Breast epithelium (tissue), 4 donors: ENCODE measurements at places on chromosomes 7 and 10.
A peak's percentile ranks its signal among the peaks of the same experiment; 100 is the strongest.

DNA sequence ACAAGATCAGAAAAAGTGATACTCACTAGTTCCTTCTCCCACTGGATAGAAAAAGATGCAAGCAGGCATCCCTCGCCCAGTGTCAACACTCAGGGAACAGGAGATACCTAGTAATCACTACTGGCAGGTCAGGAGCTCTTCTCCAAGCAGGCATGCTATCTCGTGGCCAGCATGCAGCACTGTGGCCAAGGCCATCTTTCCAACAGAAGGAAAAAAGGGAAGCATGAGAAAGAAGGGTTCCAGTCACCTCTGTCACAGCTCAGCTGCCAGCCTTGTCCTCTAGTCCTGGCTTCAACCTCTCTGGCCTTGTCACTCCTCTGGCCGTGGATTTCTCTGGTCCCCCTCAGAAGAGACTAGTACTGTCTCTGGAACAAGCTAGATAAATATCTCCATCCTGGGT lies 45.3 kb downstream of the DLG5 start:
- peaks cover 3% of the 10 kb centered on the region for H3K4me1 ChIP-seq
- no peak for DNase-seq
- H3K4me3 ChIP-seq = no peak overlapping the region
- H3K27ac ChIP-seq = peak overlapping the region; percentile 63
- no peaks in the 10 kb centered on the region for H3K27me3 ChIP-seq
- H3K36me3 ChIP-seq = no peaks in the 10 kb centered on the region

DNA sequence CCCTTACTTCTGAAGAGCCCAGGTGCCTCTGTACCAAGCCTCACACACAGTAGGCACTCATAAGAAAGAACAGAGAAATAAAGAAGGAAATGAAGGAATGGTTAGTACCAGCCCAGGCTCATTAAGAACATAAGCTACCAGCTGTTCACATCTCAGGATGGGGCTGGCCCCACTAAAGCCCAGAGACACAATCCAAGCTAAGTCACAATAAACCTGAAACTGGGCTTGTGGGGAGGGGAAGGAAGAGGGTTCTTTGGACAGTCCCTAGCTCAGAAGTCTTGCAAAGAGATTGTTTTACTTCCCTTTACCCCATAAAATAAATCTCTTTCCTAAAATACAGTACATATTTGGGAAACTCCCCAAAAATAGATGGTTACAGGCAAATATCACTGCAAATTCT lies 24.3 kb downstream of the FBXW4 start:
- no peak overlapping the region for H3K27ac ChIP-seq
- no peak for DNase-seq
- no peak overlapping the region for H3K4me3 ChIP-seq
- no peaks in the 10 kb centered on the region for H3K36me3 ChIP-seq
- no peaks in the 10 kb centered on the region for H3K4me1 ChIP-seq

- H3K27me3 ChIP-seq = no peaks in the 10 kb centered on the region
- DNase-seq = no peak
- no peaks in the 10 kb centered on the region for H3K4me1 ChIP-seq
- H3K4me3 ChIP-seq = no peak overlapping the region
Measured at GRCh38 chr7:40288827-40289226, 154.0 kb downstream of the SUGCT start.

- no peak overlapping the region for H3K4me3 ChIP-seq
- no peaks in the 10 kb centered on the region for H3K36me3 ChIP-seq
- H3K27me3 ChIP-seq = no peaks in the 10 kb centered on the region
- DNase-seq = no peak
Measured at GRCh38 chr10:95697429-95697828, 3.7 kb upstream of the TCTN3 start.

- DNase-seq = no peak
- H3K27me3 ChIP-seq = no peaks in the 10 kb centered on the region
Measured at GRCh38 chr7:96322373-96322695, 436 bp upstream of the SLC25A13 start.

- no peaks in the 10 kb centered on the region for H3K4me1 ChIP-seq
- no peaks in the 10 kb centered on the region for H3K36me3 ChIP-seq
- no peak for DNase-seq
- no peaks in the 10 kb centered on the region for H3K27me3 ChIP-seq
- H3K4me3 ChIP-seq = no peak overlapping the region
Measured at GRCh38 chr7:3416453-3416852, 115.4 kb downstream of the SDK1 start.

DNA sequence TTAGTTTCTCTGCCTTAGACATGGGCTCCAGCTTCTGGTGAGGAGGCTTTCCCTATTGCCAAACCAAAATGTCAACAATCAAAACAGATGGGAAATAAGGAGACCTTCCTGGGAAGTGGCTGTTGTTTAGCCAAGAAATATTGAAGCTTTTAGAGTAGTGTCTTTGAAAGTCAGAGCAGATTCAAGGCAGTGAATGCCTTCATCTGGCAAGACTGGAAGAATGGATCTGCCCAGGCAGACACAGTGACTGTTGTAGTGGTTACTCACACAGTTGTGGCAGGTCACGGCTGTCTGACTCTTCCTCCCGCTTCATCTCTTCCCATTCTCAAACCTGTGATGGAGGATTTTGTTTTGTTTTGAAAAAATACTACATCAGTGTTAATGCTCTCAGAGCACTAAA lies 154.1 kb upstream of the ADO start:
- H3K27ac ChIP-seq = no peak overlapping the region
- H3K4me1 ChIP-seq = no peaks in the 10 kb centered on the region
- no peak overlapping the region for H3K4me3 ChIP-seq
- no peak for DNase-seq

- H3K4me3 ChIP-seq = no peak overlapping the region
- no peaks in the 10 kb centered on the region for H3K27me3 ChIP-seq
- no peak for DNase-seq
- no peaks in the 10 kb centered on the region for H3K36me3 ChIP-seq
- no peak overlapping the region for H3K27ac ChIP-seq
Measured at GRCh38 chr10:111150691-111151090, 73.9 kb downstream of the ADRA2A start.

DNA sequence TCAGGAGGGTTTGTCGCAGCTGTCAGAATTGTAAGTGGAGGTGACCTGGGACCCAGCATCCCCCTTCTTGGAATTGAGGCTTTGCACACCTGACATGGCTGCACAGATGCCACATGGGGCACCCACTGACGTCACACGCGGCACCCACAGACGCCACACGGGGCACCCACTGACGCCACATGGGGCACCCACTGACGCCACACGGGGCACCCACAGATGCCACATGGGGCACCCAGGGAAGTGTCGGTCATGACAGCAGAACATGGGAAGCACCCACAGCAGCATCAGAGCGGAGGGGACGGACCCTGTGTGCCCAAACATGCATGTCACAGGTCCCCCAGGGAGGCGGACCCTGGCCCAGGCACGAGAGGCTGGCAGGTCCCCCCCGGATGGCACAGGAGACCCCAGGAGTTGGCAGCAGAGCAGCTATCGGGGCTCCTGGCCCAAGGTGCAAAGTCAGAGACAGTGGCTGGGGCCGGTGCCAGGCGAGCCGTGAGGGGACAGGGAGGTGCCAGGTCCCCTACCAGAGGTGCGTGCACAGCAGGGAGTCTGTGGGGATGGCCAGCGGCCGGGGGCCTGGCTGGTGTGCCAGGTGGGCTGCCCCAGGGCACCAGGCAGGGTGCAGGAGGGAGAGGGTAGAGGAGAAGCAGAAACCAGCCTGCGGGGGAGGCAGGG lies 21.1 kb downstream of the KNDC1 start:
- H3K4me1 ChIP-seq = no peaks in the 10 kb centered on the region
- no peak for DNase-seq
- no peaks in the 10 kb centered on the region for H3K36me3 ChIP-seq
- no peak overlapping the region for H3K4me3 ChIP-seq
- H3K27me3 ChIP-seq = no peaks in the 10 kb centered on the region

GRCh38 chr7:144820552-144820951 lies 15.3 kb downstream of the TPK1 start:
- DNase-seq = no peak
- H3K27me3 ChIP-seq = no peaks in the 10 kb centered on the region
- no peak overlapping the region for H3K4me3 ChIP-seq
- H3K36me3 ChIP-seq = no peaks in the 10 kb centered on the region
- H3K27ac ChIP-seq = no peak overlapping the region

DNA sequence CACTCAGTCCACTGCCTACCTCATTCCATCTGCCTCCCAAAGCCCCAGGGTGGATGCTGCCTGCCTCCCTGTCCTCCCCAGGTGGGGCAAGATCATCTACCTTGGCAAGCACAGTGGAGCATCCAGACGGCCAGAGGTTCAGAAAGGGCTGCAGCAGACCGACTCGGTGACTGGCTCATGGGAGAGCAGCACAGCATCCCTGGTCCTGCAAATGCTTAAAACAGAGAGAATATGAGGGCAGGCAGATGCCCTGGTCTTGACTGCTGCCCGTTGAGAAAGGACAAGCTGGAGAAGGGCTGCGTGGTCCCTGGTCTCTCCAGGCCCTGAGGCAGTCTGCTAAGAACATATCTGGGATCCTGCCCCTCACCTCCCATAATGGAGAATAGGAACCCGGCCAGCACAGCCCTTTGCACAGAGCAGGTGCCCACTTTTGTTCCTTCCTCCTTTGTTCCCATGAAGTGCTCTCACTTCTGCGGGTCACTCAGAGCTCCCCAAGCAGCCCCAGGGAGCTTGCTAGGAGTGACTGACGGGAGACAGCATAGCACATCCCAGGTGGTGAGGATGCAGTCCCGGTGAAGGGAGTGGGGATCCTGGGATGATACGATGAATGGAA lies 1.4 kb downstream of the HPS1 start:
- H3K27ac ChIP-seq = peak overlapping the region; percentile 98
- H3K4me1 ChIP-seq = no peaks in the 10 kb centered on the region
- peak overlapping the region; percentile 97 for H3K4me3 ChIP-seq
- no peaks in the 10 kb centered on the region for H3K27me3 ChIP-seq
- H3K36me3 ChIP-seq = peaks cover 5% of the 10 kb centered on the region
- DNase-seq = no peak

- no peaks in the 10 kb centered on the region for H3K4me1 ChIP-seq
- H3K27ac ChIP-seq = no peak overlapping the region
- H3K4me3 ChIP-seq = no peak overlapping the region
- no peak for DNase-seq
- H3K27me3 ChIP-seq = peaks cover 9% of the 10 kb centered on the region
- no peaks in the 10 kb centered on the region for H3K36me3 ChIP-seq
Measured at GRCh38 chr10:132939957-132940790, 2.2 kb downstream of the CFAP46 start.

GRCh38 chr10:78907551-78908211 lies 161.1 kb upstream of the ZMIZ1 start:
- H3K4me1 ChIP-seq = no peaks in the 10 kb centered on the region
- no peak overlapping the region for H3K4me3 ChIP-seq
- no peaks in the 10 kb centered on the region for H3K27me3 ChIP-seq

- H3K36me3 ChIP-seq = no peaks in the 10 kb centered on the region
- no peaks in the 10 kb centered on the region for H3K27me3 ChIP-seq
- DNase-seq = no peak
- H3K4me1 ChIP-seq = no peaks in the 10 kb centered on the region
Measured at GRCh38 chr7:20197837-20198236, 19.3 kb downstream of the MACC1 start.

DNA sequence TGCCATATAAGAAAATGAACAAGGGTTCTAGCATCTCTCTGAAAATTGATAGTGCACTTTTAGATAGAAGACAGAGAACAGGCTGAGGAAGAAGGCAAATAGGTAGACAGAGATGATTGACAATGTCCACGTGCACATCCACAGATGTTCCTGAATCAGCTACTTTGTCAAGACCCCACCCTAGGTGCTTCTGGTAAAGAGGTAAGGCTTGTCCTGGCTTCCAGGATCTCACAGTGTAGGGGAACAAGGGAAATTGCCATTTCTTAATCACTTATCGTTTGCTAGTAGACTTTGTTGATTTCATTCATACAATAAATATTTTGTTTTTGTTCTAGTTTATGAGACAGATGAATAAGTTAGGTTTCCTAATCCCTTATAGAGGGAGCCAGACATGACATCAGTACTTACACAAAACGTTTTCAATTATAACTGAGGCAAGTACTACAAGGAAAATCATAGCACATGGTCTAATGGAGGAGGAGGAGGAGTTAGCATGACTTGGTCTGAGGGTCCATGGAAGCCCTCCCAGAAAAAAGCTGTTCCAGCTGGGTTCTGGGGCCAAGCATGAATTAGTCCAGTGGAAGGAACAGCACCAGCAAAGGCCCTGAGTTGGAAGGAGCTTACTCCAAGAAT lies 115.9 kb upstream of the ARID5B start:
- no peaks in the 10 kb centered on the region for H3K36me3 ChIP-seq
- H3K4me3 ChIP-seq = no peak overlapping the region
- no peaks in the 10 kb centered on the region for H3K27me3 ChIP-seq
- no peak overlapping the region for H3K27ac ChIP-seq
- DNase-seq = no peak
